CD4-positive, alpha-beta T cell (primary cell): ENCODE measurements at places on chromosomes 1 and 21.
A peak's percentile ranks its signal among the peaks of the same experiment; 100 is the strongest.

- DNase-seq, result no peak
Measured at GRCh38 chr1:42935971-42936308, 22.7 kb downstream of the SLC2A1 start.

- no peak for DNase-seq
Measured at GRCh38 chr1:48023488-48023887, 26.3 kb upstream of the TRABD2B start.

GRCh38 chr1:27979859-27980201, 20.1 kb downstream of the XKR8 start:
- DNase-seq, result no peak

- no peak for DNase-seq
Measured at GRCh38 chr1:21736876-21737275, 46.1 kb downstream of the USP48 start.

- DNase-seq, result peak; percentile 84
Measured at GRCh38 chr1:151534662-151535278, 5.3 kb upstream of the TUFT1 start.

- DNase-seq, result no peak
Measured at GRCh38 chr1:86646256-86646655, 58.1 kb upstream of the SH3GLB1 start.

GRCh38 chr1:104196136-104196535, 446.4 kb downstream of the AMY1C start:
- no peak for DNase-seq

- no peak for DNase-seq
Measured at GRCh38 chr1:22328331-22329147, 123.1 kb upstream of the ZBTB40 start.

DNA sequence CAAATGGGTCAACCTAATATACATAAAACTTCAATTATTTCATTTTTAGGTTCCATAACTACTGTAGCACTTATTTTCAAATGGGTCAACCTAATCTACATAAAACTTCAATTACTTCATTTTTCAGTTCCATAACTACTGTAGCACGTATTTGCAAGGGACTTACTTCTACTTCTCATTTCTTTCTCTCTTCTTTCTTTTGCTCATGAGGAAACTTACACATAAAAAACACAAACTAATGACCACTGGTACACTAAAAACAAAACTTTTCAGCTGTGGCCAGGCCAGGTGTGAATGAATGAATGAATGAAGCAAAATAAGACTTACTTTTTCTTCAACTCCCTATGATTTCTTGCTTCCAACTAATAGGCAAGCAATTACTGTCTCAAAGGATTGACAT, 11.7 kb downstream of the SYDE2 start:
- DNase-seq, result no peak

GRCh38 chr1:151060007-151060656, at the start of gene MLLT11:
MLLT11 (plus strand) TSS chr1:151060397; CDS start chr1:151067225, 6,828 bp downstream.
- DNase-seq, result peak; percentile 30

DNA sequence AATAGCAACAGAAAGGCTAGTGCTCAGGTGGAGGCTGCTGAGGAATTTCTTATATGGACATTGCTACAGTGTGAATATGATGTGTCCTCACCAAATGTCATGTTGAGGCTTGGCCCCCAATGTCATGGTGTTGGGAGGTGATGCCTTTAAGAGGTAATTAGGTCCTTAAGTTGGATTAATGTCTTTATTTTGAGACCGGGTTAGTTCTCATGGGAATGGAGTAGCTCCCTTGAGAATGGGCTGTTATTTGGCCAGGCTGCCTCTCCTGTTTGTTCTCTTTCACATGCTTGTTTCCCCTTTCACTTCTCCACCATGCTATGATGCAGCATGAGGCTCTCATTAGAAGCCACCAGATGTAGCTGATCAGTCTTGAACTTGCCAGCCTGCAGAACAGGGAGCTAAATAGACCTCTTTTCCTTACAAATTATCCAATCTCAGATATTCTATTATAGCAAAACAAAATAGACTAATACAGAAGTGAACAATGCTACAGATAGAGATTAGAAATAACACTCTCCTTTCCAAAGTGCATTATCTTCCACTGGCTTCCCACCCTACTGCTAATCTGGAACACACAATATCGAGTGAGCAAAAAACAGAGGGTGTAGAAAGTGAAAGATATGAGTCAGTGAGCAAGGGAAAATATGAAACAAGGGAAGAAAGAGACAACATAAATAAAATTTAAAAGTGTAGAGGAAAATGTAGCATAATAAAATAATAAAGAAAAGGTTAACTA, 160.2 kb downstream of the NTMT2 start:
- no peak for DNase-seq

DNA sequence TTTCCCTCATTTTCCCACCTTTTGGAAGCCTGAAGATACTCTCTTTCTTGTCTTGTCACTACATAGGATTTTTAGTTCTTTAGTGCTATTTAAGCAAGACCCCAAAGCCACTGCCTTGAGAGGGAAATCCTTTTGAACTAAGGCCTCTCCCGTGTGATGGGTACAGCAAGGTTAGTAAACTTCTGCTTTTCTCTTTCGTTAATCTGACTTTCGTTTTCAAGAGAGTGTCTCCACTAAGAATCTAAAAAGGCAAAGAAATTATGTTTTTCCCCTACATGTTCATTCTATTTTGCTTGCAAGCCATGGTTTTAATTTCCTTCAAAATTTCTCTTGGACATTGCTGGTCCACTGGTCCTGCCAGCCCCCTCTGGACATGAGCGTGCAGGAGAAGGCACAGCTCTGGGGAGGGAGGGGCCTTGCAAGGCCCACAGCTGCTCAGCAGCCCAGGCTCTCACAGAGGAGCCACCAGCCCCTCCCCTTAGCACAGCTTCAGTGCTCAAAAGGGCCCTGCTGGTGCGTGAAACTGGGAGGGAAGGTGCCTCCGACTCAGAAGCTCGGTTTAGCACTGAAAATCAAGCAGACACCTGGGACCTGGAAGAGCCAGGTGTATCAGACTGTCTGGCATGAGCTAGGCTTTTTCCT, 210.9 kb upstream of the GALNT2 start:
- DNase-seq, result peak; percentile 49

DNA sequence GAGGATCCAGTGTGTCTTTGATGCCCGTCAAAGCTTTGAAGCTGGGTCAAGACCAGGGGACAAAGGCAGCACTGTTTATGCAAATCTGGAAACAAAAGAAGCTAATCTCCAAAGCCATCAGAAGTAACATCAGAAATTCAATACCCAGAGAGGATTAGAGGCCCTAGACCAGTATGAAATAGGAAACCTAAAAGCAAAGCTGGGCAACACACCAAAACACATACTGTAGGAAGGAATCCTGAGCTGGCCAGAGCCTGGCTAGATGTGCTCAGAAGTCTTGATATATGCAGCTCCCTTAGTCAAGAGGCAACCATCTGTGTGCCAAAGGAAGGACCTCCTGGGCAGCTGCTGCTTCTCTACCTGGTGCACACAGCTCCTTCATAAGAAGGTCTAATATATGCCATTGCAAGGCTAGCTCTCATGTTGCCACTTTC, 12.3 kb downstream of the COLGALT2 start:
- DNase-seq, result no peak

- DNase-seq, result no peak
Measured at GRCh38 chr1:246592695-246593094, 26.4 kb downstream of the CNST start.

DNA sequence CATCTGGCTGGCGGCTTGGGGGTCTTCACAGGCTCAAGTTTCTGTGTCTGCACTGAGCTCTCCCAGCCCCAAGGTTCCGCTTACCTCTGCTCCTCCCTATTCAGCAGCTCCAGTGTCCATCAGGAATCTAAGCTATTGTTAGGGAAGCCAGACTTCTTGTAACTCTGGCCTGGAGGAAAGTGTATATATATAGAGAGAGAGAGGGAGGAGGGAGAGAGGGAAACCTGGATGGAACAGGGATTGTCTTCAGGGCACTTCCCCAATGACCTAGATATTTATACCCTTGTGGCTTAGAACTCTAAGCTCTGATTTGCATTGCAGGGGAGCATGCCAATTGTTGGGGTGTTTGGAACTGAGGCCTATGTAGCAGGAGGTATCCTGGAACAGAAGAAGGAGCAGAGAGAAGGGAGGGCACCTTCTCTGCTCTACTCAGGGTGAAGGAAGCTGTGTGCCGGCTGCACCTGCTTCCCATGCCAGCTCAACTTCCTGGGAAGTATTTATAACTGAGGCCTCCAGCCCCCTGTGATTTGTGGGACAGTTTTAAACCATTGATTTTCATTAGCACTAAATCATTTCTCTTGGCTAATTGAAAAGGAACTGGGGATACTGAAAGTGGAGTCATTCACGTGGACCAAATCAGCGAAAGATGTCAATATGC, 70.9 kb downstream of the NAV1 start:
- DNase-seq, result no peak

- DNase-seq, result peak; percentile 43
Measured at GRCh38 chr1:67052741-67053534, 1.0 kb downstream of the SLC35D1 start.

DNA sequence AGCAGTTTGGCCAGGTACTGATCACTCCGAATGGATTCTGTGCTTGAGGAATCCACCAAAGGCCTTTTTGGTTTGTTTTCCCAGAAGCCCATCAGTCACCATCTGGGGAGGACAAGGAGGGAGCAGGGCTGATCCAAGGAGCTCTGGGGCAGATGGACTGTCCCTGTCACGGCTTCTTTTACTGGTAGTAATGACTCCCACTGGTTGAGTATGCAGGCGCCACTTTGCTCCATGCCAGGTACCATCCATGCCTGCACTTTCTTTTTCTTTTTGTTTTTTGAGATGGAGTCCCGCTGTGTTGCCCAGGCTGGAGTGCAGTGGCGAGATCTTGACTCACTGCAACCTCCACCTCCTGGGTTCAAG, 101.7 kb downstream of the UBIAD1 start:
- no peak for DNase-seq

GRCh38 chr1:228939001-228939691, 203.9 kb downstream of the RHOU start:
- DNase-seq, result no peak

DNA sequence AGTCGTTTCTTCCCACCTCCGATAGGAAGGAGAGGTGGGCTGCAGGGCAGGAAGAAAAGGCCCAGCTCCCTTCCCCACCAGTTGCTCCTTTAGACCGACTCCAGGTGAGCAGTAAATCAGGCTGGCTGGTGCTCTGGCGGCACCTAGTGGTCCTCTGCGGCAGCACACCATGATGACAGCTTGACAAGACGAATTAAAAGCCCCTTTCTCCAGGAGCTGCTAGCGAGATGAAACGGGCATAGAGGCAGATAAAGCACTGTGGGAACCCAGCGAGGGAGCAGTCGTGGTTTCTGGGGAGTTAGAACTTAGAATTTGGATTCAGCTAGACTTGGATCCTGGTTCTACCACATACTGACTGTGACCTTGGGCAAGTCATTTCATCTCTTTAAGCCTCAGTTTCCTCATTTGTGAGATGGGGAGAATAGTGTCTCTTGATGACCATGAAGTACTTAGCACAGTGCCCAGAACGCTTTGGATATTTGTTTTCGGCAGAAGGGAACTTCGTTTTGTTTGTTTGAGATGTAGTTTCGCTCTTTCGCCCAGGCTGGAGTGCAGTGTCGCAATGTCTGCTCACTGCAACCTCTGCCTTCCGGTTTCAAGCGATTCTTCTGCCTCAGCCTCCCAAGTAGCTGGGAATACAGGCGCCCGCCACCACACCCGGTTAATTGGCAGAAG, 21.8 kb upstream of the COL9A2 start:
- DNase-seq, result peak; percentile 89
